ENCODE measurements at places on chromosomes 12 and 14.

- DNase-seq, result no peak
- H3K27ac ChIP-seq, result no peak overlapping the region
- no peak overlapping the region for H3K4me3 ChIP-seq
- peaks cover 2% of the 10 kb centered on the region for H3K27me3 ChIP-seq
These were observed 3.7 kb upstream of the CLMN start for GRCh38 chr14:95323361-95323760.

DNA sequence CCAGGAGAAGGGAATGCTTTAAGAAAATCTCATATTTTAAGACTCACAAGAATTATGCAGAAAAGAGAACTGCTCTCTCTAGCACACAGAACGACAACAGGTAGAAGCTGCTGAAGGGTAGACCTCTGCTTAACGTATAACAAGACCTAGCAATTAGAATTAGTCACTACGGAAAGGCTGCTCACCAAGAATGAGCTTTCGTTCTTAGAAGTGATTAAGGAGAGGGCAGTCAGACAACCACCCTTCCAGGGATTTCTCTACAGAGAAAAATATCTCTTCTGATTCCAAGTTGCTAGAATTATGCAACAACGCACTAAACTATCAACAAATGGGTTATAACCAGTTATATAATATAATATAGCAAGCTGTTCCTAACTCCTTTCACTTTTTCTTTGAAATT, 18.6 kb downstream of the LRIG3 start:
- no peaks in the 10 kb centered on the region for H3K27me3 ChIP-seq
- no peak overlapping the region for H3K27ac ChIP-seq
- DNase-seq, result no peak
- no peaks in the 10 kb centered on the region for H3K36me3 ChIP-seq
- no peak overlapping the region for H3K4me3 ChIP-seq

- H3K4me3 ChIP-seq, result no peak overlapping the region
- no peak for DNase-seq
- H3K4me1 ChIP-seq, result peaks cover 5% of the 10 kb centered on the region
These were observed 9.0 kb upstream of the EAPP start for GRCh38 chr14:34548472-34548981.

DNA sequence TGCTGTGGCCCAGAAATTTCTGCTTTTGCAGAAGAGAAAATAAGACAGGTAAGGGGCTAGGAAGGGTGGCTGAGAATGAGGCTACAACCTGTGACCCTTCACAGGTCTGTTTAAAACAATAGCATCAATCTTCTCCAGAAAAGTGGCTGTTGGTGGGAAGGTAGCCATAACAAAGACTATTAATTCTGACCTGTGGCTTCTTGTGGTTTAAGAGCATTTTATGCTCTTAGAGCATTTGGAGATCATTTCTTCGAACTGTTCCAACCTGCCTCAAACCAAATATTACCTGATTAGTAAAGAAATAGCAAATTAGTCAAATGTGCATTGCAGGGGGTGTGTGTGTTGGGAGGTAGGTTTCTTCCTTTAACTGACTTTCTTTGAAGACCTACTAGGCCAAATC, 15.2 kb upstream of the TCP11L2 start:
- no peaks in the 10 kb centered on the region for H3K4me1 ChIP-seq
- no peaks in the 10 kb centered on the region for H3K36me3 ChIP-seq
- H3K27ac ChIP-seq, result no peak overlapping the region
- H3K4me3 ChIP-seq, result no peak overlapping the region
- H3K27me3 ChIP-seq, result no peaks in the 10 kb centered on the region

DNA sequence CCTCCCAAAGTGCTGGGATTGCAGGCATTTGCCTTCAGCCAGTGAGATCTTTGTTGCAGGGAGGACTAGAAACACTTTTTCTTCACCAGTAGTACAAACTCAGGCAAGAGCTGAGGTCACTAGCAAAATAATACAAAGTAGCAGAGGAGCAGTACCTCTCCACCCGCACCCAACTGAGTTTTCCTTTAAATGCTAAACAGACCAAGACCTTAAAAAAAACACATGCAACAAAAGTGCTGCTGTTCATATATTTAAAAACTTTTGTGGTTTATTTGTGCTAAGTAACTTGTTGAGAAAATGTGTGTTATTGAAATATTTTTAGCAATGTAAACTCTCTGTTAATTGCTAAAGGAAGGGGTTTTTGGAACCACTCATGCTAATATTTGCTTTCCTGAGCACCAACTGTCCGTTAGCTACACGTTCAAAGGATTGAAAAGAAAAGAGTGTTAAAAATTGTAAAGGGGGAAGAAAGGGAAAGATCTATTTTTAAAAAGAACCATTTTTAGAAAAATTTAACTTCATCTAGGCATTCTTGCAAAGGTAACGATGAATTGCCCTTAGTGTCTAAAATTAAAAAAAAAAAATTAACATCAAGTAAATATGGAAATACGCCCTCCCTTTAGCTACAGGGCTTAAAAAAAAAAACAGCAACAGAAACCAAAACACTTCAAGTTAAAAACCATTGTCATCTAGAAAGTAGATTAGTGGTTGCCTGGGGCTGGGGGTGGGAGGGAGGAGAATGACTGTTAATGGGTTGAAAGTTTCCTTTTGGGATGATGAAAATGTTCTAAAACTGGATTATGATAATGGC, 114.0 kb upstream of the KRAS start:
- H3K4me3 ChIP-seq, result no peak overlapping the region
- H3K27me3 ChIP-seq, result no peaks in the 10 kb centered on the region
- no peak for DNase-seq
- no peak overlapping the region for H3K27ac ChIP-seq

DNA sequence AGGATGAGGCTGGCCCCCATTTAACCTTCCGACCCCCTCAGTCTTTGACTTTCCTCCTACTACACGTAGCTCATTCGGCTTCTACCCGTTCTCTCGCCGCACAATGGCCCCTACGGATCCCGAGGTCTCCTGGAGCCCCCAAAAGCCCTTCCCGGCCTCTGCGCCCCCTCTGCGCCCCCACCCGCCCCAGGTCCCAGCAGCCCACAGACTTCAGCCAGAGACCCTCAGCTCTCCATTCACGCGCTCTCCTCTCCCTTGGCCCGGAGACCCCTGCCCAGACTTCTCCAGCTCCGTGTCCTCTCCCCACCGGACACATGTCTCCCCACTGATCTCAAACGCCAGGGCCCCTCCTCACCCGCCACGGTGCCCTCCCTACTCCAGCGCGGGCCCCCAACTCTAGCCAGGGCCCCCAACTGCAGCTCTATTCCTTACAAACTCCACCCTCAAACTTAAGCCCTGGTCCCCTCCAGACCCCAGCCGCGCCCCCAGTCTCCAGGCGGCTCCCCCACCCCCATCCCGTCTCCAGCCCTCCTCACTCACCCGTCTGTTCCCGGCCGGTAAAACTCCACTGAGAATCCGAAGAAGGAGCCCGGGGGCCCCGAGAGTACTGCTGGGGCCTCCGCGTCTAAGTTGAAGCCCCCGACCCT, 502 bp downstream of the ITGA5 start:
- H3K36me3 ChIP-seq, result no peaks in the 10 kb centered on the region
- peaks cover 22% of the 10 kb centered on the region for H3K27me3 ChIP-seq
- DNase-seq, result no peak
- H3K4me1 ChIP-seq, result peaks cover 31% of the 10 kb centered on the region
- H3K27ac ChIP-seq, result peak overlapping the region; percentile 37

DNA sequence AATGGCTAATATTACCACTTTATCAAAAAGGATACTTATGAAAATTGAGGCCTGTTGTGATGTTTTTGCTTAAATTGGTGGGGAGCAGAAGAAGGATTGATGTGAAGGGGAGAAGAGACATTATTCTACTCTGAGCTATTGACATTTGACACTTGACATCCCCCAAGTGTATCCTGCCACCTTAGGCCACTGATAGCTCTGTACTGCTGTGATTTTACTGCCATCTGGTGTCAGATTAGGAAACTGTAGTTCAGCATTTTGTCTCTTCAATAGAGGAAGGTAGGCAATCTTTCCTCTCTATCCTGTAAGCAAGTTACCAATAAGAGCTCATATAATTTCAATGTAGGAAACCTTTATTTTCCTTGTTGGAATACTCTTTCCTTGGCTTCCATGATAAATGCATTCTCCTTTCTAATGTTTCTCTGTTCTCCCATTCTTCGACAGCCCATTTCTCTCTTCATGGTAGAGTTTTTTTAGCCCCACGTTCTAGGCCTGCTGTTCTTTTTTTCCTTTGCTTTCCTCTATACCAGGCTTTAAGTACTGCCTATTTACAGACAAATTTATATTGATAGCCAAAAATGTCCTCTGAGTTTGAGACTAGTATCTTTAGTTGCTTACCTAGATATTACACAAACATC, 46.3 kb downstream of the PPHLN1 start:
- H3K27ac ChIP-seq, result no peak overlapping the region
- no peaks in the 10 kb centered on the region for H3K27me3 ChIP-seq
- H3K4me1 ChIP-seq, result no peaks in the 10 kb centered on the region
- peaks cover 3% of the 10 kb centered on the region for H3K36me3 ChIP-seq
- no peak overlapping the region for H3K4me3 ChIP-seq

DNA sequence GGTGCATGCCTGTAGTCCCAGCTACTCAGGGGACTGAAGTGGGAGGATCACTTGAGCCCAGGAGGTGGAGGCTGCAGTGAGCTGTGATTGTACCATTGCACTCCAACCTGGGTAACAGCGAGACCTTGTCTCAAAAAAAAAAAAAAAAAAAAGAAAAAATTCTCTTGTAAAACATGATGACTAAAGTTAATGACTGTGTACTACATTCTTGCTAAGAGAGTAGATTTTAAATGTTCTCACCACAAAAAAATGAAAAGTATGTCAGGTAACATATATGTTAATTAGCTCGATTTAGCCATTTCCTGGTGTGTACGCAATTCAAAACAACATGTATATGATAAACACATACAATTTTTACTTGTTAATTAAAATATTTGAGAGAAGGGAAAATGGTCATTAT, 480.7 kb upstream of the RGS6 start:
- H3K36me3 ChIP-seq, result no peaks in the 10 kb centered on the region
- no peaks in the 10 kb centered on the region for H3K4me1 ChIP-seq
- DNase-seq, result no peak
- H3K27ac ChIP-seq, result no peak overlapping the region

- H3K4me3 ChIP-seq, result no peak overlapping the region
- no peaks in the 10 kb centered on the region for H3K27me3 ChIP-seq
- H3K27ac ChIP-seq, result no peak overlapping the region
- H3K4me1 ChIP-seq, result no peaks in the 10 kb centered on the region
These were observed 12.9 kb downstream of the ANKRD13A start for GRCh38 chr12:110012137-110012536.

GRCh38 chr12:6724409-6724797, 557 bp downstream of the COPS7A start:
- peaks cover 2% of the 10 kb centered on the region for H3K27me3 ChIP-seq
- H3K4me3 ChIP-seq, result peak overlapping the region; percentile 98
- H3K27ac ChIP-seq, result peak overlapping the region; percentile 97

- H3K4me1 ChIP-seq, result no peaks in the 10 kb centered on the region
- no peak overlapping the region for H3K4me3 ChIP-seq
These were observed 472.0 kb downstream of the RGS6 start for GRCh38 chr14:72404106-72404774.

DNA sequence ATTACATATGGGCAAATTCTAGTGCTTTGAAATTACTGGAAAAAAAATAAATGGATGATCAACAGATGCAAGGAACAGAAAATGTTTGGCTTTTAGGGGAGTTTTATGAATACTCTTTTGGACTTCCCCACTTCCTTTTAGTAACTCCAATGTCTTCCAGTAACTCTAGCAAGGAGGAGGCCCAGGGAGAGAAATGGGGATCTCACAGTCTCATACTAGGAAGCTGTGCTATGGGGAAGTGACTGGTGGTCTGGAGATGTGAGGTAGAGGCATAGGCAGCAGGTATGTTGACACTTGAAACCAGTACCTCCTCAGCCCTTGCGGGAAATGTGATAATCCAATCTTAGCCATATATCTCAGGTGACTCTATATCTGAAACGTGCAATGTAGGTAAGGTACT, 68.1 kb downstream of the CRADD start:
- no peak overlapping the region for H3K27ac ChIP-seq
- no peaks in the 10 kb centered on the region for H3K36me3 ChIP-seq
- no peaks in the 10 kb centered on the region for H3K27me3 ChIP-seq
- no peak for DNase-seq
- H3K4me1 ChIP-seq, result peaks cover 2% of the 10 kb centered on the region

GRCh38 chr12:45214749-45215418, 1.0 kb upstream of the ANO6 start:
- peak overlapping the region; percentile 87 for H3K4me3 ChIP-seq
- no peaks in the 10 kb centered on the region for H3K27me3 ChIP-seq
- H3K4me1 ChIP-seq, result no peaks in the 10 kb centered on the region
- DNase-seq, result peak; percentile 35

DNA sequence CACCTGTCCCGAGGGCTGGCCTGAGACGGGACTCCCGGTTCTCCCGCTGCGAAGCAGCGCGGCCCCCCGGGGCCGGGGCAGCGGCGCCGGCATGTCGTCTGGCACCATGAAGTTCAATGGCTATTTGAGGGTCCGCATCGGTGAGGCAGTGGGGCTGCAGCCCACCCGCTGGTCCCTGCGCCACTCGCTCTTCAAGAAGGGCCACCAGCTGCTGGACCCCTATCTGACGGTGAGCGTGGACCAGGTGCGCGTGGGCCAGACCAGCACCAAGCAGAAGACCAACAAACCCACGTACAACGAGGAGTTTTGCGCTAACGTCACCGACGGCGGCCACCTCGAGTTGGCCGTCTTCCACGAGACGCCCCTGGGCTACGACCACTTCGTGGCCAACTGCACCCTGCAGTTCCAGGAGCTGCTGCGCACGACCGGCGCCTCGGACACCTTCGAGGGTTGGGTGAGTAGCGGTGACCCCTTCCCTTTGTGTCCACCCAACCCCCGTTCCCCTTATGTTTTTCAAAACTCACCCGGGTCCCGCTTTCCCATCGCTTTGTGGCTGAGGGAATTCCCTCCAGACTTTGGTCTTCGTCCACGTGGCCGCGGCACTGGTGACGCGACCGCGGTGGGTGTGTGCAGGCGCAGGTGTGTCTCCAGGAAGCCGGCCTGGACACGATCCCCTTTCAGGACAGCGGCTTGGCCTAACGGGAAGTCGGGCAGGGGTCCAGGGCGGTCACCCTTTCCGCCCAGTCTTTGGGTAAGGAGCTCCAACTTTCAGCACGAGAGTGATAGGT, 826 bp downstream of the PRKCH start:
- H3K27me3 ChIP-seq, result peaks cover 33% of the 10 kb centered on the region
- peaks cover 21% of the 10 kb centered on the region for H3K4me1 ChIP-seq
- no peak for DNase-seq
- peak overlapping the region; percentile 10 for H3K27ac ChIP-seq
- H3K4me3 ChIP-seq, result peak overlapping the region; percentile 28
- no peaks in the 10 kb centered on the region for H3K36me3 ChIP-seq

GRCh38 chr12:3998968-3999792, 126.0 kb upstream of the PARP11 start:
- DNase-seq, result peak; percentile 63
- H3K36me3 ChIP-seq, result no peaks in the 10 kb centered on the region
- H3K27ac ChIP-seq, result no peak overlapping the region

- no peaks in the 10 kb centered on the region for H3K27me3 ChIP-seq
- DNase-seq, result no peak
- no peaks in the 10 kb centered on the region for H3K4me1 ChIP-seq
- H3K27ac ChIP-seq, result no peak overlapping the region
These were observed 139.2 kb downstream of the SLC2A13 start for GRCh38 chr12:39966721-39967120.

Measured in spinal cord (tissue), 10 donors.